NCI-H446 (cell line): ENCODE measurements at places on chromosomes 3 and 15.

DNA sequence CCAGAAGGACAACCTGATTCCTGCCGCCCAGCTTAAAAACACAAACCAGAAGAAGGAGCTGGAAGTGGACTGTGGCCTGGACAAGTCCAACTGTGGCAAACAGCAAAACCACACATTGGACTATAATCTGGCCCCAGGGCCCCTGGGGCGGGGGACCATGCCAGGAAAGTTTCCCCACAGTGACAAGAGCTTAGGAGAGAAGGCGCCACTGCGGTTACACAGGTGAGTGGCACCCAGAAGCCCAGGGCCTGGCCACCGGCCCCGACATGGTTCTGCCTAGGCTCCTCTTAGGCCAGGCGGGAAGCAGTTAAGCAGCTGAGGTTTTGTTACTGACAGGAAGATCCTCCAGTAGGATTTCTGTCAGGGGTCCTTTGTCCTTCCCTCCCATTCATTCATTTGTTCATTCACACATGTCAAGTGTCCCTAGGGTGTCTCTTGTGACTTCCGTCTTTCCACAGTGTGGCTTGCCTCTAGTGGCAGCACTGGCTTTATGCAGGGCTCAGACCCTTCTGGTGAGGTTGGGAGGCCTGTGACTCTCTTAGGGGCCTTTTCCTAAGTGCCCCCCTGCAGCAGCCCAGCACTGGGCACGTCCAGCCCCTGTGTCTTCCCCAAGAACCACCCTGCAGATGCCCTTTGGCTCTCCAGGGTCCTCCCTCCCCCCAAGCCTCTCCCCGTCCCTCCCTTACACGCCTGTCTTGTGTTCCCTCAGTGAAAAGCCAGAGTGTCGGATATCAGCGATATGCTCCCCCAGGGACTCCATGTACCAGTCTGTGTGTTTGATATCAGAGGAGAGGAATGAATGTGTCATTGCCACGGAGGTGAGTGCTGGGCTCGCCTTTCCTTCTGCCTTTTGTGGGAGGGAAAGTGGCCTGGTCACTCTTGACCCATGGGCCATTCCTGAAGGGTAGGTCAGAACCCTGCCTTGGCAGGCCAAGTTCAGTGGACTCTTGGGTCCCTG, 7.8 kb downstream of the DLL4 start:
- no peak for DNase-seq

- DNase-seq, result peak; percentile 40
These were observed 15.1 kb downstream of the TLNRD1 start for GRCh38 chr15:81015621-81016488.

- no peak for DNase-seq
These were observed 211.7 kb upstream of the ZPLD1 start for GRCh38 chr3:102223132-102223531.

- no peak for DNase-seq
These were observed 279.5 kb downstream of the ULK4 start for GRCh38 chr3:41682382-41682781.

DNA sequence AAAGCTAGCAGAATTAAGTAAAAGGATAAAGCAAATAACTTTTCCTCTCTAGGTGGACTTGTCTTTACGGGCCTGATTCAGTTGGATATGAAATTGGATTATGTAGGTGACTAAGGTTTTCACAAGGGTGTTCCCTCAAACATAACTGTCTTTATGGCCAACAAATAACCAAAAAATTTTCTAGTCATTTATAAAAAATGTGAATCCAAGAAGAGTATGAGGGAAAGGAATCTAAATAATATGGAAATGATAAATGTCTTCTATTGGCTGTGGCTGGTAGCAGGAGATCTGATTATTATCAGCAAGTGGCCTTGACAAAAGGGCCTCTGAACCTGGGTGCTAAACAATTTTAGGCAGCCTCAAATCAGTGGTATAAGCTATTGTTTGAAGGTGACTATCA, 594.0 kb upstream of the UBE2E2 start:
- no peak for DNase-seq

DNA sequence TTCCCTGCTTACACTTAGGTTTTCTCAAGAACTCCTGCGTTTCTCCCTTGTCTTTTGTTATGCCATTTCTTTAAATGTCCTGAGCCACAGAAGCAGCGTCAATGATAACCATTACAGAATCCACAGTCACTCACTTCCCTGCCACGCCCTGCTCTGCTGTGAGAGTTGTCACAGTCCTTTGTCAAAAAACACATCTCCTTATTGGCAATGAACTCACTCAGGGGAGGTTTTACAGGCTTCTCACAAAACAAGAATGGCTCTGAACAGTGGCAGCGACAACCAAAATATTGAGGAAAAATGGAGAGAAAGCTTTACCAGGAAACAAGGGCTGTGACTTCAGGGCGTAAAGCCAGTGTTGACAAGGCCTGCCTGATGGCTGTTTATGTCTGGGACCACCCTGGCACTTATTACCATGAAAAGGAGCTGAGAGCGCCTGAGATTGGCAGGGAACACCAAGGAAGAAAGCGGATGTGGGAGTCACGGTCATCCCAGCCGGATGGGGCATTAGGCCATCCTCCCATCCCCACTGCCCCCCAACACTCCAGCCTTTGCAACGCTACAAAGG, 111.5 kb downstream of the ADAMTS9 start:
- no peak for DNase-seq

GRCh38 chr3:21484828-21485144, 266.2 kb downstream of the ZNF385D start:
- no peak for DNase-seq

DNA sequence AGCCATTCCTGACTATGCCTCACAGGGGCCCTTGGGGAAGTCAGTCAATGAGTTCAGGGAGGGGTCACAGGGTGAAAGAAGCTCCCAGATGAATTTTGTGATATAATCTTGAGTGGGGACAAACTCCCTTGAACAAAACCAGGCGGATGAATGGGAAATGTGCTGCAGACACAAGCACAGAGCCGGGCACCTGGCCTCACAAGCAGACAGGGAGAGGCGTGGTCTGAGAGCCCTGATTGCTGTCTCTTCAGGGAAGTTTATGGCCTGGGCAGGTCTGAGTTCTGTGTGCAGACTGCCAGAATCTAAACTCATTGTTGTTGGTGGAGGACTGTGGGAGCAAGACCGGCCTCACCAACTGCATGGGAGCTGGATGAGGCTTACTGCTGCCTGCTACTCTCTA, 591.8 kb downstream of the EPHA3 start:
- no peak for DNase-seq

- no peak for DNase-seq
These were observed 33.5 kb downstream of the GJD2 start for GRCh38 chr15:34721157-34721801.

DNA sequence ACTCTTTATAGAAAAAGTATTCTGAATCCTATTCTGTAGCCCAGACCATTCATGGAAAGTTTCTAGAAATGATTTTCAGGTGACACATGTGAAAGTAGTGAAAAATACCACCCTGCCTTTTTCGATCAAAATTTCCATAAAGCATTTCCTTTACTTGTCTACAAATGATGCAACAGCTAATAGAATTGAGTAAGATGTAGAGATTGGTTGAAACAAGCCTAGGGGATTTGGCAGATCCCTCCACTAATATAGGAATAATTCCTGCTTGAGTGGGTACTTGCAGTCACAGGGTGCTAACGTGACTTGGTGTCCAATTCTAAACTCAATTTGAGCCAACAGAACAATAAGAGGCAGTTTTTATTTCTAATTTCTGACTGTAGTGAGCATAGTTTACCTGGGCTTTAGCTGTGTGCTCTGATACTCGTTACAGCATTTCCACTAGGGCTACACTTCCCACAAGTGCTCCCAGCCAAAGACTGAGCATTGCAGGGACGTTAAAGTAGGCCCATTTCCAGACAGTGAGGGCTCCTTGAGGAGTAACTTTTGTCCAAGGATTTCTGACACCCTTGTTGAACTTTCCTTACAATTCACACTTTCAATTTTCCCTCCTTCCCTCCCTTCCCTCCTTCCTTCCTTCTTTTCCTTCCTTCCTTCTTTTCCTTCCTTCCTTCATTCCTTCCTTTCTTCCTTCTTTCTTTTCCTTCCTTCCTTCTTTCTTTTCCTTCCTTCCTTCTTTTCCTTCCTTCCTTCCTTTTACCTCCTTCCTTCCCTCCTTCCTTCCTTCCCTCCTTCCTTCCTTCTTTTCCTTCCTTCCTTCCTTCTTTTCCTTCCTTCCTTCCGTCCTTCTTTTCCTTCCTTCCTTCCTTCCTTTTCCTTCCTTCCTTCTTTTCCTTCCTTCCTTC, 53.9 kb upstream of the TP63 start:
- no peak for DNase-seq

DNA sequence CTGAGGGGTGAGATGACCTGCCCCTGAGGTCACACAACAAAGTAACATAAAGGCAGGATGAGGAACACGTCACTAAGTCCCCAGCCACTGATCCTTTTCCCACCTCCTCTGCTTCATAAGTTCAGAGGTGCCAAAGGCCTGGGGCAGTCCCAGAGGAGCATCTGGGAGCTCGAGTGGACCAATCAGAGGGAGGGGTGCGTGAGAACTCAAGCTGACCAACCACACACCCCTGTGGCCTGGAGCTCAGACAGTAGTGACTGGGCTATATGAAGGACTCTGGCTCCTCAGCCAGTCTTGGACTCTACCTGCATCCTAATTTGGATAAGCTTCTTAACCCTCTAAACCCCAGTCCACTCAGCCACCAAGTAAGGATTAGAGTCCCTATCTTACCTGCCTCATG, 28.0 kb upstream of the CAV3 start:
- no peak for DNase-seq

GRCh38 chr3:126009181-126009580, 40.2 kb downstream of the ROPN1B start:
- DNase-seq, result no peak

GRCh38 chr3:21644268-21644667, 106.7 kb downstream of the ZNF385D start:
- no peak for DNase-seq

DNA sequence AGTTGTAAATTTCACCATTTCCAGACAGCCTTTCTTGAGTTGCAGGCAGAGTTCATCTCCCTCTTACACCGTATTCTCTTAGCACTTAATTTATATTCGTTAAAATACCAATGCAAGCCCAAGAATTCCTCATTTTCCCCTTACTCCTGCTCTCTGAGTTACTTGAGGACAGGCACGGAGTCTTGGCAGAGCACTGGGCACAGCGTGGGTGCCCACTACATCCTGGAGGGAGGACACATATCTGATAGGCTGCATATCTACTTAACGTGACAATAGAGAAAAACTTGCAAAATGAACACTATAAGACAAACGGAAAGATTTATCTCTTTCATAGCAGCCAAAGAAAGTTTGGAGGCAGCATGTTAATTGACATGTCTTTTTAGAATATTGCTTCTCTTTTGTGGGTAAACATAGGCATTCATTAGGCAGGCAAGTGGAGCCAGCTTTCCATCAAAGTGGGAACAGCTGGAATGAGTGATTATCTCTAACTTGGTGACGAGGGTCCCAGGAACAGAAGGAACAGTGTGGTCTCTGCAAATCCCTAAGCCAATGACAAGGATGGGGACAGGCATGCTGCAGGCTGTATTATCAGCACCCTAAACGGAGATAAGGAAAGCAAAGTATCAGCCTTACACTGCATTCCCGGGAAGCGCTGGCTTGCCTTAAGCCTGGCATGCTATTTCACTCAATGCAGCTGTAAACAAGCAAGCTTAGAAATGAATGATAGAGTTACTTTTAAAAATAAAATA, 116.5 kb downstream of the RTP4 start:
- no peak for DNase-seq

DNA sequence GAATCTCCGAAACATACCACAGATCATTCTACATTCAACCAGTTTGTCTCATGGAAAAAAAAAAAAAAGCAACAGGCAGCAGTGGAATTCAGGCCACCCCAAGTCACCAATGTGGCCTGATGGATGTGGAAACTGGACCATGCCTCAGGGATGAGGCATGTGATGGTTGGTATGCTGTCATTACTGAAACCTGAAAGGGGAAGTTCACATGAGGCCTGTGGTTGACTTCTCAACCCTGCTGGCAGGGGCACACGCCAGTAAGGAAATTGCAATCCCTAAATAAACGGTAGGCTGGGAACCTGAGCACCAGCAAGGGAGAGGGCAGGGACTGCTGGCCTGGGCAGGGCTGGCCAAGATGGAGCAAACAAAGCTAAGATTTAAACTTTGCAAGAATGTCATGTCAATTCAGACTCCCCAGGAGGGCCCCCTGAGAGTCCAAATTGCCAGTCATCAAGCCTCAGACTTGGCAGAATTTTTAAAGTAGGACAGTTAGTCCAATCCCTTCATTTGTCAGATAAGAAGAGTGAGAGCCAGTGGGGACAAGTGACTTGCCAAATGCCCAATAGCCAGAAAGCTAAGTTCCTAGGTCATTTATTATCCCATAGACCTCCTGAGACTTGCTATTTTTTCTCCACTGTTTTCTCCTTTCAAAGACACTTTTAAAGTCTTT, 310.4 kb downstream of the ERC2 start:
- DNase-seq, result no peak

DNA sequence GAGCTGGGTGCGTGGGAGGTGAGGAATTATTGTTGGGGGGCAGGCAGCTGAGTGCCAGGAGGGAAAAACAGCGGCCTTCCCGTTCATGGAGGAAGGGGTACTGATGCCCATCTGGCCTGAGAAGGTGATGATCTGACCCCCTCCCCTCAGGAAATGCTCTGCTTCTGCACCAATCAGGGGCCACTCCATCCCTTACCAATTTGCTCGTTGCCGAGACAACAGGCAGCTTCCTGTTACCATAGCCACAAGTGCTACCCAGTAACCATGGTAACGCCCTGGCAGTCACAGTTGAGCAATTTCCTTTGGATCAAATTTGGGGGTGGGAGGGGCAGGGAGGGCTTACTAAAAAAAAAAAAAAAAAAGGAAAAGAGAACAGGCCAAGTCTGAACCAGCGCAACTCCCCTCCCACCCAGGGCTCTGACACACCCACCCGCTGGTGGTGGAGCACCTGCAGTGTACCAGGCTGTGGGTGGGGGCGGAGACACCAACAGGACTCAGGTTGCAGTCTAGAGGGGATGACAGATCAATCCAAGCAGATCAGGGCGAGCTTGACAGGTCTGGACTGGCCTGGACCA, 13.7 kb downstream of the CELF6 start:
- DNase-seq, result peak; percentile 36

- no peak for DNase-seq
These were observed 26.8 kb downstream of the UBE2E1 start for GRCh38 chr3:23832523-23832922.

DNA sequence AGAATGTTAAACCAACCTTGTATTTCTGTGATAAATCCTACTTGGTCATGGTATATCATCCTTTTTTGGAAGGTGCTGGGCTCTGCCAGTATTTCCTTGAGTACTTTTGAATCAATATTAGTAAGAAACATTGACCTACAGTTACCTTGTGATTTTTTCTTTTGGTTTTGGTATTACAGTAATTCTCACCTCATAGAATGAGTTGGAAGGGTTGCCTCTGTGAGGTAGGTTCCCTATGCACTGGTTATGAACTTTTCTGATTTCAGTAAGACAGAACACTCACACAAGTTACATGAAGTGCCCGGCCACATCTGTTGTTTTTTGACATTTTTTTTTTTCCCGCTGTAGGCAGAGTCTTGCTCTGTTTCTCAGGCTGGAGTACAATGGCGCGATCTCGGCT, 20.0 kb downstream of the PCCB start:
- DNase-seq, result no peak

GRCh38 chr3:187987187-187987586, 166.8 kb upstream of the LPP start:
- DNase-seq, result no peak

- DNase-seq, result peak; percentile 26
These were observed 41.0 kb upstream of the LIMD1 start for GRCh38 chr3:45553469-45553974.
